ENCODE measurements at places on chromosomes 4 and X.

DNA sequence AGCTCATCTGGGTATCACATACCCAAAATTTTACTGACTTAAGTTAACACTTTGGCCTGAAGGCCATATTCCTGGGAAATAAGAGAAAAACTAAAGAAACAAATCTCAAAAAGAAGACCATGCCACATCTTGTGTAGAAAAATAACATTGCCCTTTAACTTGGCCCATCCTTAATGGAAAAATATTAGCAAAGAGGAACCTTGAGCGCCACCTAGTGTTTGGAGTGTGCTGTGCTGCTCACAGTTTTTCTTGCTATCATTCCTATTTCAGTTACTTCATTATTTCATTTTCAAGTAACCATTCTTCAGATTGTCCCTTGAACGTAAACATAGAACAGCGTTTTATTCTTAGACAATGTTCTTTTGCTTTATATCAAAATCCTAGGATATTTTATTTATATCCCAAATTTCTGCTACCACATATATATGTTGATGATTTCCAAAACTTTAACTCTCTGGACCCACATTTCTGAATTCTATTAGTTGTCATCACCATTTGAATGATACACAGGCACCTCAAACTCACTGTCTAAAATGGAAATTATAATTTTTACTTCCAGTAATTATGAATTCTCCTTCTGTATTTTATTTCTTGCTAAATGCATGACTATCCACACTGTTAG lies 999.0 kb upstream of the ADGRL3 start:
- no peak for DNase-seq

DNA sequence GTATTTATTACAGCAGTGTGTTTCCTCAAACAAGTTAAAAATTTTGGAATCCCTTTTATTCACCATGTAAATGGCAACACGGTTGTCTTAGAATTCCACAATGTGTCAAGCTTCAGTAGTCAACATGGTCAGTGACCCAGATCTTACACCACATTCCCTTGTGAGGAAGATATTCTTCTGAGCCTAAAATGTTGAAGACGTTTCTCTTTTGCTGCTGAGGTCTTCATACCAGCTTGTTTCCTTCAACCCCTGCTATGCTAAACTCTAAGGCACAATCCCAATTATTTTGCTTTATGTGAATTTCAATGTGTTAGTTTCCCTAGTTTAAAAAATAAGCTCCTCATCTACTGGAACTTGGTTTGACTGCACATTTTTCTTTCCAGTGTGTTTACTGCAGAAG lies 17.6 kb upstream of the LDB2 start:
- no peak for DNase-seq

DNA sequence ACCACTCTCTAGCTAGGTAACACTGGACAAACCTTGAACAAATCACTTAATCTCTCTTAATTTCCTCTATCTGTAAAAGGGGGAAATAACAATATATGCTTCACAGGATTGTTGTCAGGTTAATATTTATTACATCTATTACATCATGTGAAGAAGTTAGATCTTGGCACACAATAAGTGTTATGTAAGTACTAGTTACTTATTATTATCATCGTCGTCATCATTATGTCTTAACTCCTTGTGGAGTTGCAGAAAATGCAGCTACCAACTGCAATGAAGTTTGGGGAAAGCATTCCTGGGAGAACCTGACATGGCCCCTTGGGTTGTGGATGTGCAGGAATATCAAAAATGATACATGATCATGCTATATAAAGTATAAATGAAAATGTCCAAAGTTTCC lies 4.8 kb upstream of the JCHAIN start:
- no peak for DNase-seq

DNA sequence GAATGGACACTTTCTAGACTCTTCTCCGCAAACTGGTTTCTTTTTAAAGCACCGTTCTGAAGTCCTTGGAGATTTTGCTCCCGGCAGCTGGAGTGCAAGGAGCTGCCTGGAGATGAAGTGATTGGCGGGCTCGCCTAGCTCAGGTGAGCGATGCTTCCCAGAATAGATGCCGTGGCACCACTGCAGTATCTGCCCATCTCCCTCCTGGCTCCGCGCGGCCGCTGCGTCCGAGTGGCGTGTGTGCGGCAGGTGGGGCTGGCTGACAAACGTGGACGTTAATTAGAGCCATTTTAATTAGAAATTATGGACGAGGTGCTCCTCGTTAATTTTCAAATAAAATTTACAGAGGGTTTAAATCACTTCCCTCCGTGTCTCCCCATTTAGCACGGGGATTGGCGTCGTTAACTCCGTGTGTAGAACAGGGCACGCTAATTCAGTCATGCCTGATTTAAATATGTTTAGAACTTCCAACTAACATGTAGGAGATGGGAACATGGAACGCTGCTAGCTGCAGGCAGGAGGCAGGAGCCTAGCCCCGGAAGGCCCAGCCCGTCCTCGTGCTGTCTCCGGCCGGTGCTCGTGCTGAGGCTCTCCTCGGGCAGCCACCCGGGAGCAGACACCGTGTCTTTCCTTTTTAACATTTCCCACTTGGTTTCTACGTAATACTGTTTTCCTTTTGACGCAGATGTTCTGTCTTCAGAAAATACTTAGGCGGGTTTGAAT lies 11.6 kb downstream of the UVSSA start:
- no peak for DNase-seq

DNA sequence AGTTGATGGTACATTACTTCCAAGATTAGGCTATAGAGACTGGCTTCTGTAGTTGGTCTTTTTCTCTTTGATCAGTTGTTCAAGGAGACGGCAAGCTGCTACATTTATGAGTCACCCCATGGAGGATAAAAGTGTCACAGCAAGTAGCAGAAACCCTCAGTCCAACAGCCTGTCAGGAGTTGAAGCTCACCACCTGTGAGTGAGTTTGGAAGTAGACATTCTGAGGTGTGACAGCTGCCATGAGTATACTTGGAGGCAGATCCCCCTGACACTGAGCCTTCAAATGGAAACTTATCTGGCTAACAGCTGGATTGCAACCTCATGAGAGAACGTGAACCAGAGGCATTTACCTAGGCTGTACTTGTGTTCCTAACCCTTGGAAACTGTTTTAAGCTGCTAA lies 68.0 kb downstream of the CCNG2 start:
- no peak for DNase-seq

GRCh38 chr4:163562496-163562895 lies 68.0 kb downstream of the TMA16 start:
- no peak for DNase-seq
